Stimulated activated CD4-positive, alpha-beta T cell treated with anti-CD3 and anti-CD28 coated beads, Interleukin-1b, Interleukin-23, amount 100 ng/mL, for 48 hours (primary cell): ENCODE measurements at places on chromosomes 13 and 19.

- DNase-seq: no peak
These were observed 11.8 kb upstream of the CEACAM1 start for GRCh38 chr19:42540071-42540553.

- no peak for DNase-seq
These were observed 42.7 kb downstream of the KDM4B start for GRCh38 chr19:5011476-5012238.

DNA sequence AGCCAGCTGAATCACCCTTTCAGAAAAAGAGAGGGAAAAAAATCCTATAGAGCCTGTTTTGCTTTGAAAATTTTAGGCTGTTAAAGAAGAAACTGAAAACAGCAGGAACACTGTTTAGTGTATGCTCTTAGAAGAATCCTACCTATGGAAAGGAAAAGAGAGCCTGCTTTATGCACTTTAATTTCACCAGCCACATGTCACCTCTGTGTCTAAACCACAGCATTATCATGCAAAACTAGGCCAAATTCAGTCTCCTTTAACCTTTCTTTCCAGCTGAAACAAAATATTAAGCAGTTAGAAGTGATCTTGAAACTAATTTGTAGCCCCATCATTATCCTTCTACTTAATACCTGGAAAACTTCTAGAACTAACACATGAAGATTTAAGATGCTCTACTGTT lies 97.2 kb upstream of the MAB21L1 start:
- no peak for DNase-seq

DNA sequence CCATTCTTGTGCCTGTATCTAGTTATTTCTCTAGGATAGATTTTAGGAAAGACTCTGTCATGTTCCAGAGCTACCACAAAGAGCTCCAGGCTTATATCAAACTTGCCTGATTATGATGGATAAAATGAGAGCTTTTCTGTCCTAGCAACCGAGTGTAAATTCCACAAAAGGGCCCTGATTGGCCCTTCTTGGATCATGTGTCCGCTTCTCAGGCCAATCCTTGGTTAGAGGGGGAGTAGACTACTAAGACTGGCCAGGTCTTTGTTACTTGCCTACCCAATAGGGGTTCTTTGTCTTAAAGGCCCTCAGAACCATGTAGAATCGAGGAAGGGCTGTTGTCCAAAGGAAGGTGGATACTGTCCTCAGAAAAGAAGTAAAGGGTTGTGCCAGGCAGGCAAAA lies 2.4 kb downstream of the DHX34 start:
- DNase-seq: no peak

DNA sequence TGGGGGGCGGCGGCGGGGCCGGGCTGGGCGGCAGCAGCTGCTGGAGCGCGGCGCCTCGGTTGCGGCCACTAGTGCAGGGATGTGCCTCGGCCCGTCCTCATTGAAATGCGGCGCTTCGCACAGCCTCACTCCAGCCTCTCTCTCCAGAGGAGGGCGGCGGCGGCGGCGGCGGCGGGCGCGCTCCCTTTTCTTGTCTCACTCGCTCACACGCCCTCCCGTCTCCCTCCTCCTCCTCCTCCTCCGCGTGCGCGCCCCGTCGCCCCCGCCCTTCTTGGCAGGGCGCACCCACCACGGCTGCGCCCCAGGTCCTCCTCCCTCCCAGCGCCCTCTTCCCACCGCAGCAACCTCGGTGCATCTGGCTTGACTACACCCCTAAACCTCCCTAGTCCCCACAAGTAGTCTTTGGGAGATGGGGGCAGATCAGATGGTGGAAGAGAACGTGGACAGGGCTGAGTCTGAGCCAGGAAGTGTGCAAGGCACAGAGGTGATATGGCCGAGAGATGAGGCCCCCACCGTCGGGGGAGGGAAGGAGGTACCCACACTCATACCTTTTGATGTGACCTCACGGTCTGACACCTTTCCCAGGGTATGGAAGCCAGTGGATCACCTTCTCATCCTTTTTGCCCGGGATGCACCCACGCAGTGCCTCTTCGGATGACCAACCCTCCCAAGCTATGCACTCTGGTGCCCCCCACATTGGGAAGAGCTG lies at the start of gene DCLK1:
TSS of gene DCLK1 (minus strand) at position 161 of the 709 bp plus-strand sequence.
- no peak for DNase-seq

DNA sequence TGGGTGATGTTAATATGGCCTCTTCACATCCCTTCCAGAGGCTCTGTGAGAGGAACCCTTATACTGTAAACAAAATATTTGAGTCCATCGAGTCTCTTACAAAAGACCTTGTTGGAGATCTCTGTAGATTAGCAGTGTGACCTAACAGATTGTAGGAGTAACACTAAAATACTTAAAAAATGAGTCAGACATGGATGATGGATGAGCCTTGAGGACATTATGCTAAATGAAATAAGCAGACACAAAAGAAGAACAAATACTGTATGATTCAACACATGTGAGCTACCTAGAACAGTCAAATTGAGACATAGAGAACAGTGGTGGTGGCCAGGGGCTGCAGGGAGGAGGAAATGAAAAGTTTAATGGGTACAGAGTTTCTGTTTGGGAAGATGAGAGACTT lies 152.2 kb upstream of the UBL3 start:
- peak; percentile 16 for DNase-seq

DNA sequence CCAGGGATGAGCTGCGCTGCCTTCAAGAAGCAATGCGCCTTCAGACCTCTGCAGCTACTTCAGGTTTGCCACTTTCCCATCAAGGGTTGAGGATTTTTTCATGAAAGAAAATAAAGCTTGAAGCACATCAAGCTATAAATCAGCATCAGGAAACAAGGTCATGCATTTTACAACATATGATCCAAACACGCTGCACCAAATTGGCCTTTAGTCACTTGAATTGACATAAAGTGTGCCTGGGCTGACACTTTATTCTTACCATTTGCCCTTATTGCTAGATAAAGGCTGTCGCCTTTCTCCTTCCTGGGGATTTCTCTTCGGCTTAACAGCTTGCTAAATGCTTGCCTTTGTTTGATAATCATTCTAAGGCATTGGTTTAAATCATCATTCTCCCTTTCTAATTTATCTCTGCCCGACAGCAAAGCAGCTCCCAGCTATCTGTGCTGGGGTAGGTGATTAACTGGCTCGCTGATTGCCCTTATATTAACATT lies 87.7 kb downstream of the LHFPL6 start:
- no peak for DNase-seq

- no peak for DNase-seq
These were observed 2.2 kb upstream of the KCNC3 start for GRCh38 chr19:50331221-50331993.

GRCh38 chr13:33003458-33004019 lies 12.7 kb upstream of the KL start:
- DNase-seq: no peak

DNA sequence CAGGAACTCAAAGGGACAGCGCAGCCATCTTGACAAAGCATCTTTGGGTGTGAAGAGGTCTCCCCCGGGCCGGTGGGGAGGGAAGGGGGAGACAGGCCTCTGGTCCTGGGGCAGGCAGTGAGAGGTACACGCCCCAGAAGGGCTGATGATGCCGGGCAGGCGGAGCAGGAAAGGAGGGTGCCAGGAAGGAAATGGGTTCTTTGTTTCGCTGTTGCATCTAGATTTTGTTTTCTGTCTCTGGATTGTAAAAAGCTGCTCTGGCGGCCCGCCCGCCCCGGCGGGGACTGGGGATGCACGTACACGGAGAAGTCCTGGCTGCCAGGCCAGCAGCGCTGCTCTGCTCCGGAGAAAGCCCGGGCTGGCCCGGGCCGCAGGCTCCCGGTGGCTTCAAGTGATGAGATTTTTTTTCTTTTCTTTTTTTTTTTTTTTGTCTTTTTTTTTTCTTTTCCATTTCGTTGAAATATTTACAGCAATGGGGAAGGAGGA lies 13.2 kb upstream of the ASF1B start:
- peak; percentile 20 for DNase-seq

DNA sequence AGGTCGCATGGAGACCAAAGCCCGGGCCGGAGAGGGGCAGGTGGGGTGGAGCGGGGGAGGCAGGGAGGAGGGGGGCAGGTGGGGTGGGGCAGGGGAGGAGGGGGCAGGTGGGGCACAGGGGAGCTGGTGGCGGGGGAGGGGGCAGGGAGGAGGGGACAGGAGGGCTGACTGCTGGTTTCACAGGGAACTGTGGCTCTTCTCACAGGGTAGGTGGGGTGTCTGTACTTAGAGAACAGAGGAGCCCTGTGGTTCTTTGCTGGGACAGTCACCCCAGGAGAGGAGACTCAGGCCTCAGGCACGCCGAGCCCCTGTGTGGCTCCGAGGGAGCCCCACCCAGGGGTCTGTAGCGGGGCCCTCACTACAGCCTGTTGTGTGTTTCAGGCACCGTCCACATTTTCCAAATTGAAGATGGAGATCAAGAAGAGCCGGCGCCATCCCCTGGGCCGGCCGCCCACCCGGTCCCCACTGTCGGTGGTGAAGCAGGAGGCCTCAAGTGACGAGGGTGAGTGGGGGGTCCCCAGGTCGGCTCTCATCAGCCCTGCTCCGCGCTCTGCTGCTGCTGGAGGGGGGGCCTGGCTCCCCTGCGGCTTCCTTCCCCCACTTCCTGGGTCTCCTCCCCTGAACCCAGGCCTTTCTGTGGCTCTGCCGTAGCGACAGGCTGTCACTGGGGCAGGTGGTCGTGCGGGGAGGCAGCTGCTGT lies 162.7 kb downstream of the KDM4B start:
- DNase-seq: no peak

DNA sequence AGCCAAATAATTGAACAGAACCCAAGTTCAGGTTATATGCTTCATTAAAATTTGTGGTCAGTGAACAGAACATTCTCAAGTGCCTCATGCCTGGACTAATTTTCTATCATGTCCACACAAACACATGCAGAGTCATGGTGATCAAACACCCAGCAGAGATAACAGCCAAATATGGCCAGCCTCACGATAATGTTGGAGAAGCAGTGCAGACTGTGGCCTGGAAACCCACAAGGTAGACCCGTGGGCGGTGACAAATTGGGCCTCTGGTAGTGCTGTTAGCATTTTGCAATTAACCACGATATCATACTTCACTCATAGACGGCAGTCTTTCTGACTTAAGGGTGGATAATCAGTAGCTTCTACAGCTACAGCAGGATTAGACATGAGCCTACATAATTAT lies 35.0 kb upstream of the VWA8 start:
- DNase-seq: peak; percentile 29

DNA sequence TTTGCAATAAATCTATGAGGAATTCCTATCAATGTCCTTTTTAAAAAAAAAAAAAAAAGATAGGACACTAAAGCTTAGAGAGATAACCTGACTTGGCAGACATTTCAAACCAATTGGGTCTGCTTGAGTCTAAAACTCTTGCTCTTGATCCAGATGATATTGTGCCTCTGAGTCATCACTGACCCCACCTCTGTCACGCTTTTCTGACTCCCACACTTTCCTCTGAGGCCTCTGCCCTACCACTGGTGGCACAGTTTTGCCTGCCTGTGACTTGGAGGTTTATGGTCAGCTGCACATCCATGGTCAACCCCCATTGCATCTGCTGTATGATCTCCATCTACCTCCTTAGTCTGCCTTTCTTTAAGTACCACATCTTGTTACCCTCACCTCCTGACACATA lies 328.7 kb downstream of the SPRY2 start:
- no peak for DNase-seq

DNA sequence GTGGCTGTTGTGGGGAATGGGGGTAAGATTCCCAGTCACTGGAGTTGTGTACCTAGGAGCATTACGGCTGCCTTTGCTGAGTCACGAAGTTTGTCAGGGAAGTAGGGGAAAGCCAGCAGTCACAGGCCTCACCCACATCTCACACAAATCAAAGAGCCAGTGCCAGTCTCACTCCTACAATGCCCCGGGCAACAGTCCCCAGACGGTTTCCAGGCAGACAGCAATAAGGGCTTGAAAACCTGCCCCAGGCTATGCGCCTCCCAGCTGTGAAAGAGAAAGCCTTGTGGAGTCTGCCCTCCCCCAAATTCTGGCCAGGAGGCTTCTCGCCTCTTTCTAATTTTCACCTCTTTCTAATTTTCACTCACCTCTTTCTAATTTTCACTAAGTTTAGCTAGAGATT lies 142.3 kb upstream of the EDNRB start:
- DNase-seq: no peak

DNA sequence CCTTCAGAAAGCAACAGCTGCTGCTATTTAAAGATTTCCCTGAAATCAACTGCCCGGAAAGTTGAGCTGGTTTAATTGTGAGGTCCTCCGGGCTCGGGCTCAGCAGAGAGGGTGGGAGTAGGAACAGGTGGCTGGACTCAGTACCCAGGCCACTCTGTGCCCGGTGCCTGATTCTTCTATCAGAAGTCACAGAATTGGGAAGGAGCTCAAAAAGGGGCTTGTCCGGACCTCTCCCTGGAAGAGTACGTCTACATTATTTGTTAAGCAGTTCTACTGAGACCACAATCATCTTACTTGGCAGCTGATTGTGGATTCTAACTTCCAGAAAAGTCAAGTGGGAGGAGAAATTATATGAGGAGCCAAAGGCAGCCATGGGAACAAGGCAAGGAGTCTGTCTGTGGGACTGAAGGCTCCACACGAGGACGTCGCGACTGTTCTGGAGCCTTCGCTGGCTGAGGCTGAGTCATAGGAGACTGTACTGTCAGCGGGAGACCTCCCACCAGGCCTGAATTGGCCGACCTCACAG lies 91.7 kb upstream of the ANKRD10 start:
- DNase-seq: no peak

DNA sequence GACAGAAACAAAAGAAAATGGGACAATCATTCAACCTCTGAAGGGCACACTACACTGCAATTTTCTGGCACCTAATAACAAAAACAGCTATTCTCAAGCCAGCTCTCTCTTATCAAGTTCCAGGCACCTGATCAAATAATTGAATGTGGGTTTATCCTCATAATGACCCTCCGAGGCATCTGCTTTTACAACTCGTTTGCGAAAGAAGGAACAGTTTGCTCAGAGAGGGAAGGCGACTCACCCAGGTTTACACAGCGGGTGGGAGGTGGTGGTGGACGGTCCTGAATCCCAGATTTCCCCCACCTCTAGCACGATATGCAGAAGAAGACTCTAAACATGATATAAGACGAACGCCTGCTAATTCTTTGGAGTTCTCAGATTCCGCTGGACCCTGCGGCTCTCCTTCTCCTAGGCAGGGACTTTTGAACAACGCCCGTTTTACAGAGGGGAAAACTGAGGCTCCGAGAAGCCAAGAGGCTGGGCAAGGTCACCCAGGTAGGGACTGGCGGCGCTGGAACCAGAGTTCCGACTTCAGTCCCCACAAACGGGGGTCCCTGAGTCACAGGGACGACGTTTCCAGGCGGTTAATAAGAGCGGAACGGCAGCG lies 641 bp downstream of the SGTA start:
- DNase-seq: no peak

- DNase-seq: no peak
These were observed 70.3 kb downstream of the DHRS12 start for GRCh38 chr13:51733374-51734298.

- DNase-seq: no peak
These were observed 5.8 kb downstream of the NDUFB7 start for GRCh38 chr19:14565765-14566711.
